Large intestine (tissue), 12 donors: ENCODE measurements at places on chromosomes 12 and 14.
A peak's percentile ranks its signal among the peaks of the same experiment; 100 is the strongest.

- H3K27me3 ChIP-seq = no peaks in the 10 kb centered on the region
- no peaks in the 10 kb centered on the region for H3K36me3 ChIP-seq
- no peak for DNase-seq
- no peak overlapping the region for H3K4me3 ChIP-seq
- H3K4me1 ChIP-seq = no peaks in the 10 kb centered on the region
- H3K27ac ChIP-seq = no peak overlapping the region
These were observed 102.1 kb upstream of the RAP1B start for GRCh38 chr12:68508576-68508975.

DNA sequence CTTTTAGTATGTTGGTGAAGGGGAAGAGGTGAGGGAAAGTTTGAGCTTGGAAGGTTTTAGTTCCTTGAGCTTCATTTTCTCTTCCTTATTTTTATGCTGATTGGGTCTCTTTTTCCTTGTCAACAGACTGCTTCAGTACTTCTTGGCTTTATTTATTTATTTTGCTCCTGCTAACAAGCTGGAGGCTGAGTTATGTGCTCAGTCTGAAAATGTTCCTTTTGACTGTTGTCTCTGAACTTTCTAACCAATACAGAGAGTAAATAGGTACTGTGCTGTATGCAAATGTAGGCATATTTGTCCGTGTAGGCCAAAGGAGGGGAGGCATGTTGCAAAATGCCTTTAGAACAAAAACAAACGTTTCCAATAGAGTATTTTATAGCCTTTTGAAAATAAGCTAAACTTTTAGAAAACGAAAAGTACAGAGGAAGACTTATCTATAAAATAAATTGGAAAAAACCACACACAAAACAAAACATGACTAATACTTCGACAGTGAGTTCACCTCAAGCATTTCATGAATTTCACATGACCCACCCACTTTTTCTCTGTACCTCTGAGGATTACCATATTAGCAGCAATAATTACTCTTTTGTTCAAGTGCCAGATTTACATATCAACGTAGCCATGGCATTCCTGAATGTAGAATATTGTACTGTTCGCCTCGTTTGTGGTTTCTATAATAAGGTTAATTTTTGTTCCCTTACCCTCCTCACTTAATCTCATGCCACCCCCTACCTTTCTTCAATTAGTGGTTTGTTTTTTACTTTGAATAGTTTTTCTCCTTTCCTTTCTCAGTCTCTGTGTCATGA lies 4.7 kb upstream of the CREBL2 start:
- no peak for DNase-seq
- H3K36me3 ChIP-seq = no peaks in the 10 kb centered on the region
- H3K27ac ChIP-seq = no peak overlapping the region

DNA sequence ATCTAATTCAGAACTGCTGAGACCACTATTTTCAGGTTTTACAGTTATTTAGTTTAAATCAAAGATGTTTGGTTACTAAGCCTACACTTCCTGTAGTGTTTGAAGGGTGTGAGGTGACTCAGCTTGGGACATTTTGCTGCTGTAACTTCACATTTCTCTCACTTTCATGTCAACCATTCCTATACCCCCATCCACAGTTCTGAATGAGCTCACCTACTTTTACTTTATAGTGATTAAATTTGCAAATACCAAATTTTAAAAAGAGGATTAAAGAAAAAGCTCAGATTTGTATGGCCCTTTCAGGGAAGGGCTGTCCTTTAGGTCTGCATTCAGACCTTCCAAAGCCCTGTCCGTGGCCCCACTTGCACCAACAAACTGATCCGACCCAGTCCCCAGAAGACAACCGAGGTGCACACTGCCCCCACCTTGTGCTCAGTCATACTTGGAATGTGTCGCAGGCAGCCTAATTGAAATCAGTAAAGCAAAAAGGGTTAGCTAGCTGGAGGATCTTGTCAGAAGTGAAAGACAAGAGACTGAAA lies 174.4 kb downstream of the MON2 start:
- no peak for DNase-seq
- H3K27ac ChIP-seq = no peak overlapping the region
- H3K4me1 ChIP-seq = no peaks in the 10 kb centered on the region
- H3K4me3 ChIP-seq = no peak overlapping the region

DNA sequence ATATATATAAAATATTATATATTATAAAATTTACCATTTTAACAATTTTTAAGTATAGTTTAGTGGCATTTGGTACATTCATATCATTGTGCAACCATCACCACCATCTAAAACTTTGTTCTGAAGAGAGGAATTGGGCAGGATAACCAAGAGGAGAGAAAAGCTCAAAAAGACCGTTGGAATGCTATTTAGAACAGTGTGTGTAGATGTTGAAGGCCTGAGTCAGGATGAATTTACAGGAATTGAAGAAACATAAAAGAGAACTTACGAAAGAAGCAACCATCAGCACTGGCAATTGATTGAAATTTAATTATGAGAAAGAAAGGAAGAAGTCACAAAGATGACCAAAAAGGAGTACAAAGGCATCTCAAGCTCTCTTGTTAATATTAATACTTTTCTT lies 196.9 kb upstream of the PWP1 start:
- H3K4me1 ChIP-seq = peaks cover 19% of the 10 kb centered on the region
- H3K27me3 ChIP-seq = no peaks in the 10 kb centered on the region
- H3K4me3 ChIP-seq = no peak overlapping the region
- DNase-seq = no peak

GRCh38 chr12:118189741-118190191 lies 53.8 kb downstream of the PEBP1 start:
- peak; percentile 12 for DNase-seq
- peak overlapping the region; percentile 57 for H3K27ac ChIP-seq
- no peaks in the 10 kb centered on the region for H3K4me1 ChIP-seq
- H3K36me3 ChIP-seq = peaks cover 10% of the 10 kb centered on the region

DNA sequence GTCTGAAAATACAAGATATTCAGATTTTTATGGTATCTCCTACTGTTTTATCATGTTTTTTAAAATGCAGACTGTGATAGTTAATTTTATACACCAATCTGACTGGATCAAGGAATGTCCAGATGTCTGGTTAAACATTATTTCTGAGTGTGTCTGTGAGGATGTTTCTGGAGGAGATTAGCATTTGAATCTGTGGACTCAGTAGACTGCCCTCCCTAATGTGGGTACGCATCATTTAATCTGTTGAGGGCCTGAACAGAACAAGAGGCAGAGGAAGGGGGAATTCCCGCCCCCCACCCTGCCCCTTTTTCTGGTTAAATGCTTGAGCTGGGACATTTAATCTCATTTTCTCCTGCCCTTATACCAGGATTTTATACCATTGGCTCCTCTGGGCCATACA lies 72.1 kb downstream of the AVPR1A start:
- H3K27me3 ChIP-seq = no peaks in the 10 kb centered on the region
- no peak overlapping the region for H3K27ac ChIP-seq
- H3K4me3 ChIP-seq = no peak overlapping the region

DNA sequence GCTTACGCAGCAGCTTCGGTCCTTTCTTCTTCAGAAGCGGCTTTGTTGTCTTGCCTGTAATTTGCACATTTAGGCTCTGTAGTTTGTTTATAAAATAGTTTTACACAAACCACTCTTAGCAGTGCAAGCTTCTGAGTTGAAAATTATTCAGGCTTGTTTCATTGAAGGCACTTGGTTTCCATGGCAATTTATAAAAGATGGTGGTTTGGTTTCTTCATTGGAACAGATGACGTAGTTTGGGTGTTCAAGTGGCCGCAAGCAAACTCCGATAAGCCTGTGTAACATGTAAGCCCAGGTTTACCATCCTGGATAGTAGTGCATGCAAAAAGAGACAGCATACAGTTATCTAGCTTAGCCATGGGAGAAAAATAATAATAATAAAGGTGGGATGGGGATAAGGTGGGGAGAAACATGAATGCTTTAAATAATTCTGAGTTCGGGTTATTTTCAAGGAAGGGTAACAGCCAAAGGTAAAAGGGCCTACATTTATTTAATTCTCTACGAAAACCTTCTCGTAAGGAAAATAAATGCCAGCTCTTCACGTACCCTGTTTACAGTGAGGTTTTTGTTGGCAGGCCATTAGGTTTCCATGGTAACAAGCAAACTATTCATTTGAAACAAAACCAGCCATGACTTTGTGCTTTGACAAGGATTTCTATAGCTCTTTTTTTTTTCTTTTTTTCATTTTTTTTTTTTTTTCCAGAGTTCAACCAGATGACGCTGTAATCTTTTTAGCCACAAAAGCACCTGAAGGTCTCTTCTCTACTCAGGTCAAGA lies 189.6 kb upstream of the RPL10L start:
- H3K4me1 ChIP-seq = no peaks in the 10 kb centered on the region
- H3K27me3 ChIP-seq = no peaks in the 10 kb centered on the region
- DNase-seq = no peak

DNA sequence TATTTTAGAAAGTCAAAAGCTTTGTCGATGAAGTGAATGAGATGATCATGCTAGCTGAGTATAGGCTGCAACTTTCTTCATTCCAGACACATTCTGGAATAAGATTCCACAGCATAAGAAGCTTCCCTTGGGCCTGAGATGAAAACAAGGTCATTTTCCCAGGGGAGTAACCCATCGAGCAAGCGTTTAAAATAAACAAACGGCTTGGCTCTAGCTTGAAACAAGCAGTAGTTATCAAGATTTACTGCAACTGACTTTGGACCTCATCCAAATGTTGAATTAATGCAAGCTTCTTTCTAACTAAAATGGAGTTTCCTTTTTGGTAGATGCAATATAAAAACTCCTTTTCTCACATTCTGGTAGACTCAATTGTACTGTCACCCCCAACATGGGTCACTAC lies 23.0 kb downstream of the KCNJ8 start:
- no peaks in the 10 kb centered on the region for H3K36me3 ChIP-seq
- no peak overlapping the region for H3K27ac ChIP-seq
- H3K4me1 ChIP-seq = no peaks in the 10 kb centered on the region
- H3K27me3 ChIP-seq = no peaks in the 10 kb centered on the region

GRCh38 chr12:122322501-122322900 lies 56.2 kb upstream of the VPS33A start:
- no peaks in the 10 kb centered on the region for H3K27me3 ChIP-seq
- DNase-seq = no peak
- H3K4me1 ChIP-seq = no peaks in the 10 kb centered on the region
- H3K4me3 ChIP-seq = no peak overlapping the region
- no peak overlapping the region for H3K27ac ChIP-seq

DNA sequence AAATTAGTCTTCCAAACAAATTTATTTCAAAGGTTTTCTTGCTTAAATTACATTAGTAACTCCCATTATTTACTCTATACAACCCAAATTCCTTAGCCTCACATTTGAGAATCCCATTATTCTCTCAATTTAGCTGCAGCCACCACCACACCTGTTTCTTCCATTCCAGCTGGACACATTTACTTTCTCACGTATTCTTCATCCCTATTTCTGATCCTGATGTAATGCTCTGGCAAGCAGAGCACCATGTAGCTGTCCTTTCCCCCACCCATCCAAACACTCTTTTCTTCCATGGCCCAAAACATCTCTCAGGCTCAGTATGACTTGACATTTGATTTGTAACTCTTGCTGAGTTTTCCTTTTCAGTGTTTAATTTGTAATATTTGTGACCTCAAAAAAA lies 240.2 kb upstream of the CLEC14A start:
- H3K4me1 ChIP-seq = no peaks in the 10 kb centered on the region
- H3K36me3 ChIP-seq = no peaks in the 10 kb centered on the region
- no peaks in the 10 kb centered on the region for H3K27me3 ChIP-seq
- no peak for DNase-seq
- no peak overlapping the region for H3K4me3 ChIP-seq
- H3K27ac ChIP-seq = no peak overlapping the region

- no peaks in the 10 kb centered on the region for H3K27me3 ChIP-seq
- H3K27ac ChIP-seq = peak overlapping the region; percentile 57
- no peak for DNase-seq
These were observed 26.1 kb downstream of the JDP2 start for GRCh38 chr14:75453817-75454434.

GRCh38 chr14:63178912-63179311 lies 25.3 kb upstream of the RHOJ start:
- H3K4me3 ChIP-seq = no peak overlapping the region
- H3K36me3 ChIP-seq = no peaks in the 10 kb centered on the region
- DNase-seq = no peak
- H3K27me3 ChIP-seq = no peaks in the 10 kb centered on the region

DNA sequence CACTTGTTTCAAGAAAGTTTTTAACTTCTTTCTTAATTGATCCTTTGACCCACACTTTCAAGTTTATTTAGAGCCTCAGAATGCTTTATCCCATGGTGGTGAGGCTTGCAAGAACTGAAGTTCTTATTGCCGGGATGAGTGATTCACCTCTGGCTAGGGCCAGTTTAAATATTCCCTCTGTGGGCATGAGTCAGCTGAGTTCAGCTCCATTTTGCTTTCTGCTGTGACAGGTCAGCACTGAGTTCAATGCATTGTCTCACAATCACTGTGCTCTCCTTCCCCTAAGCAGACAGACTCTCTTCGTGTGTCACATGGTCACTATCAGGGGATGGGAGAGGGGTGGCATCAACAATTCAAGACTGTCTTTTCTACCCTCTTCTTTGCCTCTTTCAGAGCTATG lies 514.6 kb upstream of the FBXO33 start:
- DNase-seq = no peak
- H3K27ac ChIP-seq = no peak overlapping the region
- H3K4me1 ChIP-seq = no peaks in the 10 kb centered on the region
- H3K27me3 ChIP-seq = no peaks in the 10 kb centered on the region
- H3K36me3 ChIP-seq = no peaks in the 10 kb centered on the region
